Fibroblast of skin of right quadriceps (primary cell): ENCODE measurements at places on chromosomes 6 and 20.
A peak's percentile ranks its signal among the peaks of the same experiment; 100 is the strongest.

DNA sequence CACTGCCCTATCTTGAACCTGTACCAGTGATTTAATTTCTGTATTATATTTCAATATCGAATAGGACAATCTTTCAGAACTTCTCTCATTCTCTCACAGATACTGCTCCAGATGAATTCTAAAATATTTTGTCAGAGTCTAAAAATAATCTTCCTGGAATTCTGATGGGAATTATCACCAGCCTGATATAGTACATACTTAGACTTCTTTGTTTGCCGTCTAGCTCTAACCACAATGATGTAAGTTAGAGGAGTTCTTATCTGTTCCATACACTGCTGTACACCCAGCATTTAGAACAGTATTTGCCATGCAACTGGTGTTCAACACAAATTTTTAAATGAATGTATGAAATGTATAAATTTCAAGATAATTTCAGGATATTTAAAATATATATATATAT lies 1.3 kb upstream of the HUS1B start:
- peak; percentile 76 for DNase-seq

DNA sequence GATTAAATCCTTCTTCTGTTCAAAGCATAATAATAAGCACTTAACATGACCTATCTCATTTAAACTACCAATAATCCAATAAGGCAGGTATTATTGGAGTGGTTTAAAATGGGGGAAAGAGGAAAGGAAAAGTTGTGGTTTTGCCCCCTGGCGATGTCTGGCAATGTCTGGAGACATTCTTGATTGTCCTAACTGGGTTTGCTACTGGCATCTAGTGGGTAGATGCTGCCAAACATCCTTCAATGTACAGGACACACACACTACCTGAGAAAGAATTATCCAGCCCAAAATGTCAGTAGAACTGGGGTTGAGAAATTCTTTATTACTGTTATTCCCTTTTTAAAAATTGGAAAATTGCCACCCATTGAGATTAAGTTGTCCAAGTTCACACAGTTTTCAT lies 25.2 kb upstream of the SRSF6 start:
- no peak for DNase-seq

DNA sequence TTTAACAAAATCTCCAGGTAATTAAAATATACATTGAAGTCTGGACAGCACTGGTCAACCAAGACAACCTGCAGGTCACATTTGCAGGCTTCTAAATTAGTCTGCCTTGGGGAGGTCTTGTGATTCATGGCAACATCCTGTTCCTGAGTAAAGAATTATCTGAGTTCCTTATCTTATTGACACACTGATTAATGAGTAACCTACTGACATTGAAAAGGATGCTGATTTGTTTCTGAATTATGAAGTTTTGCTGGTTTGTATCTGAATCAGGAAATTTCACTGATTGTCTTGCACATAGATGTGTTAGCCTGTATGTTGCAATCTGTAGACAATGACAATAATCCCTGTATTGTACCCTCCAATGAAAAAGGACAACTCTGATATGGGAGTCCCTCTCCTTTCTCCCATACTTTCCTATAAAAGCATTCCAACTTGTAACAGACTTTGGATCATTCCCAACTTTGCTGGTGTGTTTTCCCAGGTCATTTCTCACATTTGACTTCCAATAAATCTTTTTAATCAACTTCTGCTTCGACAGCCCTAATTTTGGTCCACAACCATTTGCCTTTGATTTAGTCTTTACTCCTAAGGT lies 80.0 kb downstream of the LAMP5 start:
- DNase-seq = no peak

DNA sequence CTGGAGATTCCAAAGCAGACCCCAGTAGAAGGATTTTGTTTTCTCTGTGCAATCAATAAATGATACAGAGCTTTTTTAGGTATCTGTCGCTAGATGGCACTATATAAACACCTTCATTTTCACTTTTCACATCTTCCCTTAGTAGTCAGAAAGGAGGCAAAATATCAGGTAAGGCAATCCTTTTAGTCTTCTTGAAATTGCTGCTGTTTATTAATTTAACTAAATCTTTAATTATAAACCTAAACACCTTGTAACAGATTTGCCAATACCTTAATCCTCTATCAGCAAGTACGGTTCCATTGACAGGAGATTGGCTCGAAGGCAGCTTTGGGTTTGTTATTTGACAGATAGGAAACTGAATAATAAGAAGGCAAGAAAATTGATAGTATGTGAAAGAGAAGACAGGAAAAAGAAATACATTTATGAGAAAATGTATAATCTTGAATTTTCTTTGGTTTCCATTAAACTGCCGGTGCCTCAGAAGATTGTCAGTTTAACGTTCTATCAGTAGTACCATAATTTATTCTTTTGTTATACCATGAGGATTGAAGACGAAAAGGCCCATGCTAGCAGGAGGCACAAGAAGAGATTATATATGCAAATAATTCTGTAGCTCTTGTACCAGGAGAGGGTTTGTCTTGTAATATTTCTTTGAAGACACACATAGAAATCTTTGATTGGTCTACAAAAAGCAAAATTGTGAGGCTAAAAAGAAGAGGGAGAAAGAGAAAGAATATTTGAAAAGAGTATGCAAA lies 23.5 kb upstream of the IBTK start:
- peak; percentile 49 for DNase-seq

DNA sequence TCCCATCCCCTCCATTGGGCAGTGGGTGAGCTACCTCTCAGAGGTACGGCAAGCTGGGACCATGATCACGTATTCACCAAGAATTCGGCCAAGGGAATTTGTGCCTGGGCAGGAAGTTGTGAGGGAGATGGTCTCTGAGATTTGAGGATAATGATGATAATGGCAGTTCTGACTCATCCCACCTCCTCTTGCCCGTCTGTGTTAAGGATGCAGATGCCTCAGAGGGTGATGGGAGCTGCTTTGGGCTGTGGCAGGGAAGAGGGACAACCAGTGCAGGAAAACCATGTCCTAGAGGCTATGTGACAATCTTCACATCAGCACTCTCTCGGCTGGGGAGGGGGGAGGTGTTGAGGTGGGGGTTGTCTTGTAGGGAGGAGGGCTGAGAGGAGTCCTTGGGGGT lies 4.3 kb downstream of the TGM6 start:
- peak; percentile 46 for DNase-seq

DNA sequence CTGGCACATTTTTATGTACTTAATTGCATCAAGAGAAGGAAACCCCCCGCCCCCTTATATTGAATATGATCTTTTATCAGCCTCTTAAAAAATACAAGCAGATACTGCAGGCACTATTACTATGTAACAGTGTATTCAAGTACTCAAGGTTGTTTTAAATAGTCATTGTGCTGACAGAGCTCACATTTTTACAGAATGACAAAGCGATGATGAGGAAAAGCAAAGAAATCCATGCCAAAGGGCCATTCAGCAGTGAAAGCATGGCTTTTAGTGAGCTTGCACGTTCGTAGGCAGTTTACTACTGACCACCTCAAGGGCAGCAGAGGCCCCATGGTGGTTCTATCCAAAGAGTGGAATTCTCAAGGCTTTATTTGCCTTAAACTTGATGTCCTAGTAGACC lies 146.8 kb downstream of the RPS12 start:
- DNase-seq = peak; percentile 64

DNA sequence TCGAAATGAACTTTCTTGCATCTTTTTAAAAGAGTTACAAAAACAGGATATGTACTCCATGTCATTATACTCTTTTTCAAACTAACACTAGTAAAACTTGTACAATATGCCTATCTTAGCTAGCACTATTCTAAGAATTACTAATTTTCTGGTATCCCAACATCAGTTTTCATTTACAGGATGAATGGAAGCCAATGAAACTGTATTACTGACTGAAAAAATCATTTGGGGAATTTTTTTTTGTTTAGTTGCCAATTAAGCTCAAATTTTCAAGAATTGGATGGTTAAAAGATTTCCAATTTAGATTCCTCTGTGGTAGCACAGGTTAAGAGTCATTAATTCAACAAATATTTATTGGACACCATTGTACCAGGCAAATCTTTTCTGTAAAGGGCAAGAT lies 30.7 kb downstream of the TASP1 start:
- no peak for DNase-seq

DNA sequence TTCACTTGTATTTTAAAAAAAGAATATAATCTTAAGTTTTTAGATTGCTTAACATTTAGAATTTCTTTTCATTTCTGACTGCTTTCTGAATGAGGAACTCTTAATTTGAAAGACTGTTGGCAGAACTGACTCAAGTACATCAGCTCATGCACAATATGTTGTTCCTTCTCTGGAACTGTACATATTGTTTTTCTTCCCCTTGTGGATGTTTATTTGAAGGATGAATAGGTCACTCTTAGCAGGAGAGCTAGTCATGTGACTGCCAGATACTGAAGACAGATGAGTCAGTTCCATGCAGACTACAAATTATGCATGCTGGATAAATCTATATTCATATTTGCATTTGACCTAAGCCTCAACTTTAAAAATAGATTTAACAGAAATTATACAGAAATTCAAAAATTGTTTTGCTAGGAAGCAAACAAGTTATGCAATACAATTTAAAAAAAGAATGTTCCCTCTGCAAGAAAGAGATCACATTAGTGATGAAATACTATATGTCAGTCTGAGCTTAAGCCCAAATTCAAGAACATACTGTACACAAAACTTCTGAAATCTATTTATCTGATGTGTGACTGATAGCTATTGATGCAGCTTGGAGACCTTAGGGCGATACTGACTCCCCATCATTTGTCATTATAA lies 1274.9 kb upstream of the GJE1 start:
- peak; percentile 89 for DNase-seq

GRCh38 chr20:37393196-37393862 lies 47.4 kb downstream of the SRC start:
- no peak for DNase-seq

GRCh38 chr6:107118976-107119375 lies 3.7 kb upstream of the BEND3 start:
- peak; percentile 17 for DNase-seq

GRCh38 chr6:158175111-158175510 lies 7.0 kb downstream of the GTF2H5 start:
- peak; percentile 19 for DNase-seq

DNA sequence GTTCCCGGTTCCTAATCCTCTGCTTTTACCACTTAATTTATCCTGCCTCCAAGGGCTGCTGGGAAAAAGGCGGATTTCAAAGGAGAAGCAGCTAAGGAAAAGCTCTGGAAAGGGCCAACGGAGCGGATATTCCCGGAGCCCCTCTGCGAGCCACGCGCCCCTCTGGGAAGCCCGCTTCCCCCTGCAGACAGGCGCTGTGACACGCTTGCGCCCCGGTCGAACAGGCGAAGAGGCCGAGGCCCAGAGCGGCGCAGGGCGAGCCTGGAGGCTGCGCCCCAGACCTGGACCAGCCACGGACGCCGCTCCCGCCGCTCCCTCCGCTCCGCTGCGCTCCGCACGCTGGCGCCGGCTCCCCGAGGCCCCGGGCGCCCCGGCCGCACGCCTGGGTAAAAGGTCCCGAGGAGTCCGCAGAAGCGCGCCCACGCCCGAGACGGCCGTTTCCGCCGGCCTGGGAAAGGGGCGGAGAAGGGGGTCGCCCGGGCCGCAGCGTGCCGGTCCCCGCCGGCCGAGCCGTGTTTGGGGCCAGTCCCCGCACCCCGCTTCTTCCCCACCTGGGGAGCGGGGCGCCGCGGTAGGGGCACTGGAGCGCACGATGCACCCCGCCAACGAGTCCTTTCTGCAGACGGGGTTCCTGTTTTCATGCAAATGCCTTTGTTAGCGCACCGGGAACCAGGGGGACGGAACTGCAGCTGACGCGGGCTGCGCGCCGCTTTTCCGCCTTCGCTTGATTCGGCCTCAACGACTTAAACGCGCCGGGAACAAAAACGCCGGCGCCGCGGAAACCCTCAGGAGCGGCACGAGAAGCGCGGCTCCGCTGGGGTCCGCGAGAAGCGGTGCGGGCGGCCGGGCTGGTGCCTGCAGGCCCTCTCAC lies 91.9 kb upstream of the SIRPA start:
- peak; percentile 59 for DNase-seq

DNA sequence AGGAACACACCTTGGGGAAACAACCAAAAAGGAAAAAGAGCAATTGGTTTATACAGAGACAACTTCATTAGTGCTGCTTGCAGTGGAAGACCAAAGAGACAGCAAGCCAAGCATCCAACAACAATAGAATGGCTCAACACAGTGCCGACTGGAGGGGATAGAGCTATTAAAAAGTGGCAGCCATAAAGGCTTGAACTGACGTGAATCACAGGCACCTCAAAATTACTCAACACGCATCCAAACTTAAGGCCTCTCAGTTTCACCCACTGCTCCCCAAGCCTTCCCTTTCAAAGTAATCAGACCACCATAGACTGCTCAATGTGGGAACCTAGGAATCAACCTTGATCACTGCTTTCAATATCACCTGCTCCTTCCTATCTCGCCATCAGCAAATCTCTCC lies 9.7 kb downstream of the TNFRSF21 start:
- DNase-seq = no peak
